Tibial nerve (tissue), 4 donors: ENCODE measurements at places on chromosomes 6 and 20. TPM values are rescaled to one million over a fixed set of nuclear protein-coding genes. Genes with fewer than 3 reads are reported as not detected.

The TSHZ2 gene
- 23.4 TPM for total RNA-seq

The RBPJL gene
- total RNA-seq = not detected

The CRISP1 gene
- total RNA-seq = not detected

The KCNS1 gene
- total RNA-seq = not detected

The LYRM2 gene
- 12.0 TPM for total RNA-seq

The CFAP206 gene
- total RNA-seq = not detected

The SOX18 gene
- 20.4 TPM for total RNA-seq

The LST1 gene
- total RNA-seq = 15.7 TPM

The CYB5R4 gene
- total RNA-seq = 11.7 TPM

The PHF20 gene
- total RNA-seq = 76.8 TPM

The REM1 gene
- 5.0 TPM for total RNA-seq

The AGPAT4 gene
- total RNA-seq = 11.1 TPM

The ORC3 gene
- total RNA-seq = 21.1 TPM
